T-helper 1 cell treated with Interleukin-12 subunit alpha and Interleukin-12 subunit beta and Interleukin-4 antibody, amounts not matched to agents 30 ng/mL and 1 ng/mL, for 36 hours (primary cell): ENCODE measurements at places on chromosomes 4 and X. TPM values are rescaled to one million over a fixed set of nuclear protein-coding genes. Genes with fewer than 3 reads are reported as not detected.

PPP4R3C gene
- not detected in 2 replicates for total RNA-seq

CT47B1 gene
- not detected in 2 replicates for total RNA-seq

MAP7D3 gene
- 16.4 and 17.2 TPM in 2 replicates for total RNA-seq

HADH gene
- total RNA-seq: 33.5 and 34.0 TPM in 2 replicates

SLC10A7 gene
- 26.9 and 28.6 TPM in 2 replicates for total RNA-seq

FGF13 gene
- not detected in 2 replicates for total RNA-seq

GPRASP3 gene
- total RNA-seq: 0.93 and 2.1 TPM in 2 replicates

DUSP21 gene
- total RNA-seq: not detected in 2 replicates

CLIC2 gene
- total RNA-seq: 0.83 and 1.0 TPM in 2 replicates

SYN1 gene
- total RNA-seq: 0.17 and 1.1 TPM in 2 replicates

MAGEB5 gene
- not detected in 2 replicates for total RNA-seq

ASB9 gene
- 0.34 and 0.39 TPM in 2 replicates for total RNA-seq

FREM3 gene
- total RNA-seq: 0.05 TPM in 1 of 2 replicates, not detected in the other

MAGEB1 gene
- not detected in 2 replicates for total RNA-seq

TECRL gene
- total RNA-seq: not detected in 2 replicates

RIPPLY1 gene
- not detected in 2 replicates for total RNA-seq

TEX13B gene
- total RNA-seq: not detected in 2 replicates

RELL1 gene
- 39.8 and 41.7 TPM in 2 replicates for total RNA-seq

CNKSR2 gene
- total RNA-seq: 4.8 and 6.5 TPM in 2 replicates

MAGEA4 gene
- total RNA-seq: not detected in 2 replicates

DMRTC1 gene
- not detected in 2 replicates for total RNA-seq

TEX11 gene
- total RNA-seq: not detected in 2 replicates

DACH2 gene
- total RNA-seq: not detected in 2 replicates

PABPC5 gene
- total RNA-seq: not detected in 2 replicates

ACE2 gene
- not detected in 2 replicates for total RNA-seq

EXOSC9 gene
- total RNA-seq: 52.5 and 53.8 TPM in 2 replicates

SRPX2 gene
- not detected in 2 replicates for total RNA-seq

NPY2R gene
- not detected in 2 replicates for total RNA-seq

L1CAM gene
- 8.0 and 9.7 TPM in 2 replicates for total RNA-seq

WNK3 gene
- total RNA-seq: 0.07 and 0.10 TPM in 2 replicates

CENPVL1 gene
- not detected in 2 replicates for total RNA-seq

TAF7L gene
- 0.12 and 0.29 TPM in 2 replicates for total RNA-seq

UGT2B17 gene
- not detected in 2 replicates for total RNA-seq

PNCK gene
- not detected in 2 replicates for total RNA-seq

FRAS1 gene
- total RNA-seq: not detected in 2 replicates
